ENCODE measurements at places on chromosomes 3 and 15.

DNA sequence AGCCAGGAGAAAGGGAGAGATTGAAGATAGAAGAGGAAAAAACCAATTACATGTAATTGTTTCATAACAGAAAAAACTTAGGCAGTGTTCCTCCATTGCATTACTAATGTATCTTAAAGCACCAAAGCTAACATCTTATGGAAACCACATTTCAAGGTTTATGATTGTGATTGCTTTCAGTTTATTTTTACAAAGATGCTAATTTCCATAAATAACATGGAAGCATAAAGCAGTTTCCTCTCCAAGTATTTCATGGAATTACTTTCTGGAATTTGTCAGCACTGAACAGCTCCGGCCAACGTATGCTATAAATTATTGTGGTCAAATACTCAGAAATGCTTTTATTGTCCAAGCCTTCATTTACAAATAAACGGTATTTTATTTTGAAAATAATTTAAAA lies 11.6 kb downstream of the ADAMTSL3 start:
- DNase-seq = no peak

DNA sequence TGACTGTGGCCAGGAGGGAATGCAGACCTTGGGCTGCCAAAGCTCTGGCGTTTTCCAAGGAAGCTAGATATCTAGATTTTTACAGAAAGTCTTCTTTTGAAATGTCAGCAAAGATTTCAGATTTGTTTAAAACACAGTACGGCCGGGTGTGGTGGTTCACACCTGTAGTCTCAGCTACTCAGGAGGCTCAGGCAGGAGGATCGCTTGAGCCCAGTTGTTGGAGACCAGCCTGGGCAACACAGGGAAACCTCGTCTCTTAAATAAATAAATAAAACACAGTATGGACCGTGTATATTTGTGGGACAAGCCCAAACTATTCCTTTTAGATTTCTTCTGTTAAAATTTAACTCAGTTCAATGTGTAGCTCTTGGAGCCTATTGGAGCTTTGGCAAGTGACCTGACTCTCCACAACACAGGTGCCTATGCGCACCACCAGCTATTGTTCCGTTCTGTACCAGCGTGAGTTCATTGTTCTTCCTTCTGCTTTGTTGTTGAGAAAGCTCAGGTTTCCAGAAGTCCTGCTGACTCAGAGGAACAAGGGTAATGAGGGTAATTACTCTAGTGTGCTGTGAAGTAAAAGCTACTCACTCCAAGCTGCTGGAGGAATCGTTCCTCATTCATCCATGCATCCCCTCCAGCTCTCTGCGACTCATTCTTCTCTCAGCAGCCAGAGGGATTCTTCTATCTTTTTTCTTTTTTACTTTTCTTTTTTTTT lies 73.1 kb upstream of the SLC6A6 start:
- DNase-seq = no peak

DNA sequence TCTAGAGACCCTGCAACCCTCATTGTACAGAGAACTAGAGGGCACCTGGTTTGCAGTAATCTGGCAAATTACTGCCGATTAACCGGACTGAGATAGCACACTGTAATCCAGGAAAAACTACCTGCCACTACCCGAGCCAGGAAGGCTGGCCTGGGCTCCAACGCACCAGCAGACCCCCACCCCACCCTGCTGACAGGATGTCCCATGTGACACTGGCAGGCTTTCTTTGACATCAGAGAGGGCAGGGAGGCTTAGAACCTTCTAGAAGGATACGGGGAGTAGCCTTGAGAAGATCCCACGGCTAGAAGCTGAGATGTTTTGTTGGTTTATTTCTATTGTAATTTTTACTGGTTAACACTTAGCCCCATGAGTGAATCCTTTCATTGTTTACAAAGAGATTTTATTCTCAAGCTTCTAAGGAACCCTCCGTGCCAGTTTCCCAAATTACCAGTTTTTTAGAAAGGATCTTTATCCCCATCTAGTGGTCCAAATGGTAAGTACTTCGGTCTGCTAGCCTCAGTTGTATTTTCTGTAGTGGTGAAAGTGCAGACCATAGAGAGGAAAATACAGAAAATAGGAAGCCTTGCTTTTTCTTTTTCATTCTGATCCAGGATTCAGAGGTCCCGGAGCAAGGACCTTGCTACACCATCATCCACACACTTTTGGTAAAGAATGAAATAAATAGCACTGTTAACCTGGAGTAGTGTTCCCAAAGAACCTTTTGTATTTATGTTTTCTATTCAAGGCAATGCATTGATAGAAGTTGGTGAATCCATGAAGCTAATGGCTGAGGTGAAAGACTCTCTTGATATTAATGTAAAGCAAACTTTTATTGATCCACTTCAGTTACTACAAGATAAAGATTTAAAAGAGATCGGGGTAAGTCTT lies 81.9 kb upstream of the ADAMTSL3 start:
- DNase-seq = no peak

DNA sequence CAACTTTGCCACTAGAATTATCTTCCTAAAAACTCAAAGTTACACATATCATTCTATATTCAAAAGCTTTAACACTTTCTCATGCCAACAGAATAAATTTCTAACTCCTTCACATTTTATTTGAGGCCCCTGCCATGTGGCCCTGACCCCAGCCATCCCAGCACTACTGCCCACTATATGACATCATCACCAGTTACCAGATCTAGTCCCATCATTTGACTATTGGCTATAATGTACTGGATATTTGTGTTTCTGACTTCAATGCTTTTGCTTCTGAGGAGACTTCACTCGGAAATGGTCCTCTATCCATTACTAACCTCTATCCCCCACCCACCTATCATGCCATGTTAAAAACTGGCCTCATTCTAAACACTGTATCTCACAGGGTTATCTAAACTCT lies 23.6 kb downstream of the UBE3A start:
- no peak for DNase-seq

DNA sequence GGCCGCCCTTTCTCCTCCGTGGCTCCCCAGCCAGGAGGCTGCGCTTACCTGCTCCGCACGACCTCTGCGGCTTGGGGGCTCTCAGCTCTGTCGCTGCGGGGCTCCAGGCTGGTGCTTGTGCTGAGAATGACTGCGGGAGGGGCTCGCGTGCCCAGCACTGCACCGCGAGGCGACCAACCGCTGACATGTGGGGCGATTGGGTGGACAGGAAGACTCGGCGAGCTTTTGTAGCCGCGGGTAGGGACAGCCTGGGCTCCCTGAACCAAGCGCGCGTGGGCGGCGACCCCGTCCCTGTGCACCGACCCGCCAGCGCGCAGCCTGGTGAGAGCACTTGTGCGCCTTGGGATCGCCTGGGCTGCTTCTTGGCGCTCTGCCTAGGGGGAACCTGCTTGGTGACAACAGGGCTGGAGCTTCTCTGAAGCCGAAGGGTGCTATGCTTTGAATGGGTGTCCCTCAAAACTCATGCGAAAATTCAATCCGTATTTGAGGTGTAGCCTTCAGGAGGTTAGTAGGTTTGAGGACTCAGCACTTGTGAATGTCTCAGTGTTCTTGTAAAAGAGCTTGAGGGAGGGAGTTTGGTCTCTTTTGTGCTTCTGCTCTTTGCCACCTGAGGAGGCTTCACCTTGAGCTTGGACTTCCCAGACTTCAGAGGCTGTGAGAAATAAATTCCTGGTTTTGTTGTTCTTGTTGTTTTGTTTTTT lies 50.4 kb downstream of the IL12A start:
- no peak for DNase-seq

DNA sequence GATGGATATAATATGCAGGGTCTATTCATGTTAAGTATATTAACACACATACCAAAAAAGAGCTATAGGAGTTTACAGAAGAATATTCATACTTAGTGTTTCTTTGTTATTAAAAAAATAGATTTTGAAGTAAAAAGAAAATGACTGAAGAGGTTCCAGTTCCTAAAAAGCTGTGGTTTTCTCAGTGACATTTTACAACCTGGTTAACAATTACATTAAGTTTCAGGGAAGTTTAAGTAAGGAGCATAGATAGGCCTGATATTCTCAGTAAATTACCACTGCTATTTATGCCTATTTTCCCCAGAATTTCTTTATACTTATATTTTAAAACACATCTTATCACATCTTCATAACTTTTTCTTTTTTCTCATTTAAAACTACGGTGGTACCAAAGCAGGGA lies 43.6 kb upstream of the SPTSSB start:
- no peak for DNase-seq

GRCh38 chr3:124885466-124886167 lies 1.5 kb downstream of the ITGB5 start:
- DNase-seq = no peak

- no peak for DNase-seq
These were observed 1035.4 kb upstream of the SEMA6D start for GRCh38 chr15:46681901-46682300.

DNA sequence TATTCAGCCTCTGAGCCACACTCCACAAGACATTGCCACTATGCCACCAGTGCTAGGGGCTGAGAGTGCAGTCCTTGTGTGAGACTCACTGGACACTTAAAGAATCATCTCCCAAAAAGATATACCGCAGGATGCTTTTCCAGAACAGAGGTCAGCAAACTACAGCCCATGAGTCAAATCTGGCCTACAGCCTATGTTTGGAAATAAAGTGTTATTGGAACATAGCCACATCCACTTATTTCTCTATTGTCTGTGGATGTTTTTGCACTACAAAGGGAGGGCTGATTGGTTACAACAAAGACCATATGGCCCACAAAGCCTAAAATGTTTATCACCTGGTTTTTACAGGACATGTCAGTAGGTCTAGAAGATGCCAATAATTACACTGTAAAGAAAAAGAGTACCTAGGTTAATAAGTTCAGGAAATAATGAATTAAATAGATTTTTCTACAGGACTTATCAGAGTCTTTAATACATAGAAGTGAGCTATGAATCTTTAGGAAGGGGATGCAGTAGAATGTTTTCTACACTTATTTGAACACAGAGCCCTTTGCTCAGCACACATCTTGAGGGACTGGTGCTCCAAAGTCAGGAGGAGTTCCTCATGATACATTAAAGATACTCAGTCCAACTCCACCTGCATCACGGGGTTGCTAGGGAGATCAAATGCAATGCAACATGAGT lies 26.3 kb downstream of the SRGAP3 start:
- DNase-seq = no peak

DNA sequence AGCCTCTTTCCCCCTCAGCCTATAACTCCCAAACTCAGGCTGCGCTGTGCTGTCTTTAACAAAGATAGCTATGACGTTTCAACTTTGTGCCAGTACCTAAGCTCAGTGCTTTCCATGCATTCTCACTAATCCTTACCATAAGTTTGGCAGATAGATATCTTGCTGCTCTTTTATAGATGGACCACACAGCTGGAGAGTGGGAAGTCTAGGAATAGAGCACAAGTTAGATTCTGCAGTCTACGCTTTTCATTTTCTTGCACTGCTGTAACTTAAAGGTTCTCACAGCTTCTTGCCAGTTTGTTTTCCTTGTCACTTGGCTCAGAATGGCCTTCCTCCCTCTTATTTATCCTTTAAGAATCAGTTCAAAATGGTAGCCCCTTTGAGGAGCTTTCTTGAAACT lies 468.8 kb downstream of the CNTN4 start:
- no peak for DNase-seq

DNA sequence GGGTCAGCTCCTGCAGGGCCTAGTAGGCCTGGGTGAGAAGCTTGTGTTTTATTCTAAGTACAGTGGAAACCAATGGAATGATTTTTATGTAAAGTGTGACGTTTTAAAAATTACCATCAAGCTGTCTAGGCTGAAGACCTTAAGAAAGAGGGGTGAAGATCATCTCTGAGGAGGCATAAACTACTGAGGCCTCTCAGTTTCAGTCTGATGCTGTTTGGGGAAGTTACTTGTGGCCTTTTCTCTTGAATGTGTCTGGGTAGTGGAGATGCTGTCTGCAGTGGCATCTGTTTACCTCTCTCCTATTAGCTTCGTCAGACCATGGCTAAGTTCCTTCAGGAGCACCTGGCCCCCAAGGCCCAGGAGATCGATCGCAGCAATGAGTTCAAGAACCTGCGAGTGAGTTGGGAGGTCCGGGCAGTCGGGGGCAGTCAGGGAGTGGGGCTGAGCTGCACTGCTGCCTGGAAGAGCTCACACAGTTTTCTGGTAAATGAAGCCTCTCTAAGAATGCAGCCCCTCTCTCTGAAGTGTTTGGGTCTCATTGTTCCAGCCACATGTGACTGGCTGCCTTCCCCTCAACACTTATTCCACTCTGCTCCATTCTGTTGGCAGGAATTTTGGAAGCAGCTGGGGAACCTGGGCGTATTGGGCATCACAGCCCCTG lies 1.9 kb downstream of the IVD start:
- no peak for DNase-seq

- DNase-seq = no peak
These were observed 56.3 kb downstream of the HMG20A start for GRCh38 chr15:77476995-77477394.

GRCh38 chr3:108412121-108412750 lies 98.2 kb downstream of the MYH15 start:
- no peak for DNase-seq

GRCh38 chr15:94670438-94671034 lies 439.2 kb downstream of the MCTP2 start:
- no peak for DNase-seq

- DNase-seq = no peak
These were observed 199.8 kb downstream of the XXYLT1 start for GRCh38 chr3:195071011-195071728.

DNA sequence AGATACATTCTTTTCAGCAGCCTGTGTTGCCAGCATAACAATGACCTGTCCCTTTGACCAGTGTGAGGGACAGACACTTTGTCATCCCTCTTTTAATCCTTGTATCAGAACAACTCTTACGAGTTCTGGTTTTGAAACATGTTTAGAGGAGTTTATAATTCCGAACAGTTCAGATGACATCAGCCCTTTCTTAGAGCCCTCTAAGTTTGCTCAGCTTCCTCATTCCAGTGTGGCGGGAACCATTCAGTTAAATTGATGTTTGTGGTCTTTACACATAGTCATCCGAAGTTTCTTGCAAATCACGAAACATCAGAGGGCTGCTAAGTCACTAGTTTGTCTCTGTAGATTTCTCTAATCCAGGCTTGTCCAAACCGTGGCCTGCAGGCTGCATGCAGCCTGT lies 102.5 kb downstream of the AKAP13 start:
- no peak for DNase-seq

DNA sequence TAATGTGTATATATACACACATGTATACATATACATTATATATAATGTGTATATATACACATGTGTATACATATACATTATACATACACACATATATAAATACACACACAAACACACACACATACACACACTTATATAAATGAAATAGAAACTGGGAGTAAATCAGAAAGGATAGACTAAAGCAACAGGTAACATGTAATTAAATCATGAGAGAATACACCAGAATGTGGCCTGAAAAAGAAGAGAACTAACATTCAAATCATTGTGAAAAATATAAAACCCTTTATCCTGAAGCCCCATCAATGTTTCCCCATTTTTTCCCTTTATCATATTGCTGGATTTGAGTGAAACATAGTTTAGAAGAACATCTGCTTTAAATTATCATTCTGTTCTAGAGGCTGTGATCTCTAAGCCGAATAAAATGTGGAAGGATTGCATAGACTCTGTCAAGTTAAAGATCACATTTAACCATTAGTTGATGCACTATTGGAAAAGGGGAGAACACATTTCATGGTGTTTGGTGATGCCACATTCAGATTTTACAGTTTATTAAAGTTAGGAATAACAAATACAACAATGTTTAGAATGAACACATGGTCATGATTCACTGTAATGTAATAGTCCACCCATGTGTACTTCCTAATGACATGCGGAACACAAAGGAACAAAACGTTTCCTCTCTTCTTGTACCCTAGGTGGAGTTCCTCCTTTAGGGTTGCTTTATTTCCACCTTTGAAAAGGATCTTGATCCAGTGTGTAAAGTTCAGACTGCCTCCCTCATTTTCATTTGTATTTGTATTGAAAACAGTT lies 12.5 kb upstream of the THRB start:
- no peak for DNase-seq
